ENCODE measurements at places on chromosomes 11 and 22. TPM values are rescaled to one million over a fixed set of nuclear protein-coding genes. Genes with fewer than 3 reads are reported as not detected.

DNA sequence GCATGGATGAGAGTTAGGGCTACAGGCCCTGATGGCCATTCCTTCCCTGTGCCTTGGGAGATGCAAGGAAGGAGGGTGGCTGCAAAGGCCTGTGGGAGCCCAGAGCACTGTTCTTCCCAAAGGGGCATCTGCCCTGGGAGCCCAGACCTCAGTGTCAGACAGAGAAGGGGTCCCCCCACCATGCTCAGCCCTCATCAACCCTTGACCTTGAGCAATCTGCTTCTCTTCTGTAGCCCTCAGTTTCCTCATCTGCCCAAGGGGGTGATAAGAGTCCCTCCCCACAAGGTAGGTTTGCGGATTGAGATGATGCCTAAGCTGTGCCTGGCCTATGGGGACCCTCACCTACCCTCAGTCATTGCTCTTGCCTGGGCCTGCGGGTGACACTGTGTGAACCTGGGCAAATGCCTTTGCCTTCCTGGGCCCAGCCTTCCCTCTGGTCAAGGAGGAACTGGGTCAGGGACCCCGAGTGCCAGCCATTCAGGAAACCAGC, 47.5 kb downstream of the IGLL5 start:
- no peak for DNase-seq

The OR51V1 gene
- polyA plus RNA-seq: not detected

GRCh38 chr22:36442506-36443197, 38.8 kb downstream of the TXN2 start:
- no peak for DNase-seq

DNA sequence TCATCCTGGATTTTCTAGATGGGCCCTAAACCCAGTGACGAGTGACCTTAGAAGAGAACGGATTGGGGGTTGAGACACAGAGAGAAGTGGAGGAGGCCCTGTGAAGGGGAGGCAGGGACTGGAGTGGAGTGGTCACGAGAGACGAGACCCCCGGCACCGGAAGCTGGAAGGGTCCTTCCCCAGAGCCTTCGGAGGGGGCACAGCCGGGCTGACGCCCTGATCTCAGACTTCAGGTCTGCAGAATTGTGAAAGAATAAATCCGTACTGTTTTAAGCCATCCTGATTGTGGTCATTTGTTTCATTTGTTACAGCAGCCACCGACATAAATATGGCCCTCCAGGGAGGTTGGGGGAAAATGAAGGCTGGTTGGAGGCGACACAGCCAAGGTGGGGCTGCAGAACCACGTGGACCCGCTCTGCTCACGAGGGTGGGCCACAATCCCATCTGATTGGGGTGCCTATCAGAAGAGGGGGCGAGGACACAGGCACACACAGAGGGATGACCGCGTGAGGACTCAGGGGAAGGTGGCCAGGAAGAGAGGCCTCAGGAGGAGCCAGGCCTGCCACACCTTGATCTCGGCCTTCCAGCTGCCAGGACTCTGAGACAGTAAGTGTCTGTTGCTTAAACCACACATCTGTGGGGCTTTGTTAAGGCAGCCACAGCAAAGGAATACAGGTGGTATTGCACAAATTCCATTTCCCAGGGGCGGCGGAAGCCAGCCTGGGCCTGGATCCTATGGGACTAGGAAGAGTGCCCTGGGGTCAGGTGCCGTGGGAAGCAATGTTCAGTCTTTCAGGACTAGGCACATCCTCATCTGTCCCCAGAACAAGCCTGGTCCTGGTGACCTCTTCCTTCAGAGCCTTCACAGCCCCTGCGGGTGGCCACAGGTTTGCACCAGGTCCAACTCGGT, 73.3 kb upstream of the SHANK2 start:
- no peak for DNase-seq

- DNase-seq: no peak
These were observed at the start of gene MS4A7 for GRCh38 chr11:60378354-60378753. Gene MS4A7, plus strand, starts transcription at chr11:60378532. Its CDS starts 4,610 bp downstream, at chr11:60383142.

GRCh38 chr11:134537941-134538340, 125.9 kb upstream of the B3GAT1 start:
- DNase-seq: peak; percentile 4

DNA sequence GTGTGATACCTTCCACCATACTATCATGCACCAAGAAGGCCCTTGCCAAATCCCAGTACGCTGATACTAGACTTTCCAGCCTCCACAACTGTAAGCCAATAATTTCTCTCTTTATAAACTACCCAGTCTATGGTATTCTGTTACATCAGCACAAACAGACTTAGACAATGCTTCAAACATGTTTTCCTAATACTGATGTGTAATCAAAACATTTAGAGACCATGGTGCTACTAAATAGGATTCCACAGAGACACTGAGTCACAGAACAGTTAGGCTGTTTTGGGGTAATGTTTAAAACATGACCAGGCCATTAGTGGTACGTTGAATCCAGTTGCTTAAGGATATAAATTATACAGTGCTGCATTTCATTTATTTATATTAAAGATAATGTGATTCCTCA, 103.7 kb downstream of the PICALM start:
- DNase-seq: no peak

The SHANK3 gene
- 14.9 TPM for polyA plus RNA-seq

GRCh38 chr22:40507491-40507890, 129.0 kb downstream of the MRTFA start:
- DNase-seq: no peak

DNA sequence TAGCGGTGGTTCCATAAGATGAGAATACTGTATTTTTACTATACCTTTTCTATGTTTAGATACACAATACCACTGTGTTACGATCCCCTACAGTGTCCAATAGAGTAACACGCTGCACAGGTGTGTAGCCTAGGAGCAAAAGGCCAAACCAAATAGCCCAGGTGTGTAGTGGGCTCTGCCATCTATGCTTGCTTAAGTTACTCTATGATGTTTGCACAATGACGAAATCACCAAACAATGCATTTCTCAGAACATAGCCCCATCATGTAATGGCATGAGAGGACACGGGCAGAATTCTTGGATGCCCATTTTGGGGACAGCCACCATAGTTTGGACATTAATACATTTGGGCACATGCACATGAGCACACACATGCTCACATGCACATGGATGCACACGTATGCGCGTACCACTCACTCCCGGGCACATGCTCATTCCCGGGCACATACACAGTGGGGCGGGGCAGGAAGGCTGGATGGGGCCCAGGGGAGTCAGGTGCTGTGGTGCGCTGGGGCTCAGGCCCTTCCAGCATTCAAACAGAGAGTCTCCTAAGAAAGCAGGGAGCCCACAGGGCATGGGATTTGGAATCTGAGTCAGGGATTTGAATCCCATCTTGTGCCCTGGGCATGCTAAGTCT, 51.1 kb downstream of the RTN4R start:
- DNase-seq: no peak

GRCh38 chr11:114215428-114215827, 80.8 kb upstream of the NNMT start:
- no peak for DNase-seq

The RIMBP3C gene
- not detected for polyA plus RNA-seq

DNA sequence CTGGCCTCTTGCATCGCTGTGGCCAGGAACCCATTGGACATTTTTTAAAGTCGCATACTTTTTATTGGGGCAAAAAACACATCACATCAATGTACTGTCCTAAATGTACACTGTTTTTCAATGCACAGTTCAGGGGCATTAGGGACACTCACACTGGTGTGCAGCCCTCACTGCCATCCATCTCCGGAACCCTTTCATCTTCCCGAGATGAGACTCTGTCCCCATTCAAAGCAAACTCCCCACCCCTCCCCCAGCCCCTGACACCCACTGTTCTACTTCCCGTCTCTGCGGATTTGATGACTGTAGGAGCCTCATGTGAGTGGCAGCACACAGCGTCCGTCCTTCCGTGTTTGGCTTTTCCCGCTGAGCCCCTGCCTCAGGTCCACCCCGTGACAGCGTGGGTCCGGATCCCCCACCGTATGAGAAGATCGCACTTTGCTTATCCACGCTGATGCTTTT, 41.8 kb upstream of the TH start:
- peak; percentile 18 for DNase-seq

DNA sequence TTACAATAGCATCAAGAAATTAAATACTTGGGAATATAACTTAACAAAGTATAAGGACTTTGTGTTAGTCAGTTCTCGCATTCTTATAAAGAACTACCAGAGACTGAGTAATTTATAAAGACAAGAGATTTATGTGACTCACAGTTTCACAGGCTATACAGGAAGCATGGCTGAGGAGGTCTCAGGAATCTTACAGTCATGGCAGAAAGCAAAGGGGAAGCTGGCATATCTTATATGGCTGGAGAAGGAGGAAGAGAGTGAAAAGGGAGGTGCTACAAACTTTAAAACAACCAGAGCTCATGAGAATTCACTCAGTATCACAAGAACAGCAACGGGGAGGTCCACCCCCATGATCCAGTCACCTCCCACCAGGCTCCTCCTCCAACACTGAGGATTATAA, 32.0 kb upstream of the CCDC134 start:
- no peak for DNase-seq

DNA sequence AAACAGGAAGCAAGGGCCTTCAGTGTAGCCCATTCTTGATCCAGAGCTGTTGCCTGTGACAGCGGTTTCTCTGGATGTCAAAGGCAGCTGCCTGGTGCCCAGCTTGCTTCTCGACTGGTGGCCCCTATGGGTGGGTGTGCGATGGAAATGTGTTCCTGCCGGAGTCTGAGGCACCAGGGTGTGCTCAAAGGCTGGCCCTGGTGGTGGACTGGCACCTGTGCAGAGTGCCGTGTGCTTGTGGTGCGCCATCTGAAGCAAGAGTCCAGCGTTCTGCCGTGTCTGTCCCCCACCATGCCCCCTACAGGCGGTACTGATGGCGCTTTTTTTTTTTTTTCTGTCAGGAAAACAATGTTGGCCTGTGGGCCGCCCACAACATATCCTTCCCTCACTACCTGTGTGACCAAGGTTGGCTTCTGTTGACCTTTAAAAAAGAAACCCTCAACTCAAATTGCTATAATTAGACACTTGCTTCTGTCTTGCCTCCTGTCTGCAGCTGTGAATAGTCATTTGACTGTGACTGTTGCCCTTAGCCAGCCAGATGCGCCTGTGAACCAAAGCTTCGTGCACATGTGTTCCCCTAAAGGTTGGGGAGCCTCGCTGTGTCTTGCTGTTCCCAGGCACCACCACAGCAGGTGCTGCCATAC, 4.7 kb upstream of the RANBP1 start:
- peak; percentile 24 for DNase-seq

GRCh38 chr22:35739076-35739930, 21.6 kb downstream of the APOL5 start:
- DNase-seq: no peak

Measured in heart left ventricle (tissue), 16 donors.